Memory B cell (primary cell): ENCODE measurements at places on chromosomes 5 and 9.

DNA sequence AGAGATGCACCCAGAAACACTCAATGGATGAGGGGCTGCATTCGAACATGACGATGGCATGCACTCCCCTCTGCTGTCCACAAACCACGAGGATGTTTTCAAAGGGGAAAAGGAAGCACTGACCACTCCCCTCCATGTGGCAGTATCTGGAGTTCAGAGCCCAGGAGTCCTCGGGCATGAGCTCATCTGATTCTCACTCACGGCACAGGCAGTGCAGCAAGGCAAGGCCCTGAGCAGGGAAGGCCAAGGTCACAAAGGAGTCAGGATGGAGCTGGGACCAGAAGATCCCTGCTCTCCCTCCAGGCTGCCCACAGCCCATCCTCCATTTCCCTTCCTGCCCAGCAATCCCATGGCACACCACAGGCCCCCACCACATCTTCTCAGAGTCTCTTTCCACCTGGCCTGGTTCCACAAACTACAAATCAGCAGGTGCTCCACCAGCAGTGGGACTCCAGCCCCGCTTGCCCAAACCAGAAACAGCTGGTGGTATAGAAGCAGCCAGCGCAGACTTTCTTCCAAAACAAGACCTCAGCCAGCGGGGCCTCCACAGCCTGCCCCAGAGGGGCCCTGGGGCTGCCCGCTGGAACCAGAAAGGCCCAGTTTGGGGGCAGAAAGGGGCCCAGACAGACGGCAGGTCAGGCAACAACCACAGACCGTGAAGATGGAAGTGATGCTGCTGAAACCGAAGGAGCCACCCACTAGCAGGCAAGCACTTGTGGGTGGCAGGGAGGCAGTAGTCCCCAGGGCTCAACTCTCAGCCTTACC lies 12.2 kb downstream of the TNIP1 start:
- DNase-seq: peak; percentile 30

DNA sequence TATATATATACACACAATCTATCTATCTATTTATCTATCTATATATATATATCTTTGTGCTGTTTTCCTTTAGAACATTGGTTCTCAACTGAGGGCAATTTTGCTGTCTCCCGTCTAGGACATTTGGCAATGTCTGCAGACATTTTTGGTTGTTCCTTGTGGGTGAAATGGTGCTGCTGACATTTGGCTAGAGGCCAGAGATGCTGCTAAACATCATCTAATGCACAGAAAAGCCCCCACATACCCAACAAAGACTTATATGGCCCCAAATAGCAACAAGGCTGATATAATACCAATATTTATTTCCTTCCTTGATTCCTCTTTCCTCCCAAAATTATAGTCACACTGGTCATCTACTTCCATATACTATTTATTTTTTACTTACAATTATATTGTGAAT lies 197.5 kb downstream of the TRPM3 start:
- DNase-seq: no peak

GRCh38 chr5:56984445-56984844 lies 32.5 kb upstream of the MIER3 start:
- no peak for DNase-seq

- no peak for DNase-seq
These were observed 197.3 kb upstream of the ANKRD55 start for GRCh38 chr5:56430422-56430821.

DNA sequence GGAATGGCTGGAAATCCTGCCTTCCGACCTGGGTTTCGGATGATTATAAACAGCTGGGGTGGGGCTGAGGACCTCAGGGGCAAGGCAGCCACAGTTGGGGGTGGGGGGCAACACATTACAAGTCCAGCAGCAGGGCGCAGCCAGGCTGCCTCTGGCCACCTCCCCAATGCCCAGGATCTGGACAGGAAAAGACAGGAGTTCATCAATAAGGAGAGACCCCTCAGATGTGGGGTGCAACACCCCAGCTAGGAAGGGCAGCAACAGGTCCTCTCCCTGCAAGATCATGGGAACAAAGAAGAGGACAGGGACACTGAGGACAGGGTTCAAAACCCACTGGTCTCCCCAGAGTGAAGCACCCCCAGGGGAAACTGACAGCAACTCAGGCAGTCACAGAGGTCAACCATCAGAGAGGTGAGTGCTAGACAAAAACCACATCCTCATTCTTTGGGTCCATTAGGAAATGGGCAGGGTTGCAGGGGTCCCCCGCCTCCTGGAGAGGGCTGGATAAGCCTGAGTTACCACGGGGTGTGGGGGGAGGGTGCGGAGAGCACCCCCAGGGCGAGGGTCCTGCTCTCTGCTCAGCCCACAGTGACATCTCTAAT lies 33.5 kb downstream of the SEMA4D start:
- no peak for DNase-seq

GRCh38 chr9:93105620-93106019 lies 9.6 kb downstream of the CARD19 start:
- DNase-seq: no peak

DNA sequence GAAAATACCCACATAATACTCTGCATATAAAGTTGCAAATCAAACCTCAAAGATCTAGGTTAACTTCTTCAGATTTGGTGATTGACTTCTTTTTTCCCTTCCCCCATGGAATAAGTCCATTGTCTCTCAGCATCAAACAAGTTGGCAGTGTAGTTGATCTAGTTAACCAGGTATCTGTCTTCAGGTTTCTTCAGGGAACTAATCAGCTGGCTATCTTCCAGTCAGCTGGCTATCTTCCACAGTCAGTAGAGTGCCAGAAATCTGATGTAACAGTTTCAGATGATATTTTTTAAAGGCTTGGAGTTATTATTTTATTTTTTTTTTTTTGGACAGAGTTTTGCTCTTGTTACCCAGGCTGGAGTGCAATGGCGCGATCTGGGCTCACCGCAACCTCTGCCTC lies 16.8 kb downstream of the TNFSF15 start:
- DNase-seq: no peak

- no peak for DNase-seq
These were observed 114.6 kb upstream of the LRRTM2 start for GRCh38 chr5:138989720-138990119.

DNA sequence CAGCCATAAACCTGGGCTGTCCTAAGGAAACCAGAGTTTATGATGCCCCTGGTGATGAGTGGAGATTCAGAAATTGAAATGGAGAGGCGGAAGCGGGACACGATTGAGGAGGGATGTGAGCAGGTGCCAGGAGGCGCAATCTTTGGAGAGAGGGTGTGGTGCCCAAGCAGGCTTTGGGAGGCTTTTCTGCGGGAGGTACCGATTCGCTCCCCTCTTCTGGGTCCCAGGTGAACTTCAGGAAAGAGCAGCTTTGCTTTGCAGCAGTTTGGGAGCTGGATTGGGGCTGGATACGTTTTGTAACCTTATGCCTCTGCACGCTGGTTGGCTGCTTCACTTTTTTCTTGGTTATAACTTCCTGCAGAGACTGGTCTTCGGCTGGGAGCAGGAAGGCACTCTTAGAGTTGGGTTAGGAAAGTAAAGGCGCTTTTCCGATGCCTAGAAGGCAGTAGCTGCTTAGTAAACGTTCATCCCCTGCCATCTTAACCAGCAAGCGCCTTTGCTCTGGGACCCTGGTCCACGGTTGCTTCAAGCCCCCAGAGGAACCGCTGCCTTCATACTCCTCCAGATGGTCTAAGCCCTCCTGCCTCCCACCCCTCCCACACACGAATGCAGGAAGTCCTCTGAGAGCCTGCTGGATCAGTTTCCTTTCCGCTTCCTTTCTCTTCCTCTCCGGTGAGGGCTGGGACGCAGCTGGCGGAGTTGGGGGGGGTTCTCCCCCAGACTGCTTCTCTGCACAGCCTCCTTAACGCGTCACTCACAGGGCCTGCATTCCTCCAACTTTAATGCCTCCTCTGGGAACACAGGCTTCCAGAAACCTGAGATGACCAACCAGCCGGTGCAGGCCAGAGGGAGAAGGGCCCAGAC lies 15.2 kb upstream of the NEK6 start:
- DNase-seq: no peak

DNA sequence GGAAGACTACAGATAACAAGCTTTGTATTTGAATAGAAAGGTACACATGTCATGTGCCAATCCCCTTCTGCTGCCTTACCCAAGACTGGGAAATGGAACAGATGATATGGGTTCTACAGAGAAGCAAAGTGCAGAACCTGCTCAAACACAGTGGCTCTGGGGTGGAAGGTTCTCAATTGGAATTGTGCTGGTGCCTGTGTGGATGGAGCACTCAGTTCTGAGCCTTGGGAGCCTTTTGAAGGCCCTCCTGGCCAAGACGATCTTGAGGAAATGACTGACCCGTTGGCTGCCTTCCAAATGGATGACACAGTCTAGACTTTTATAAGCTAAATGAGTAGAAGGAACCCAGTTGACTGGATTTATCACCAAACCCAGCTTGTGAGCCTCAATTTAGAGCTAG lies 4.2 kb upstream of the PRSS3 start:
- no peak for DNase-seq

- no peak for DNase-seq
These were observed 52.9 kb downstream of the GDNF start for GRCh38 chr5:37786862-37787519.

- no peak for DNase-seq
These were observed 250.4 kb downstream of the EBF1 start for GRCh38 chr5:158849219-158849791.

DNA sequence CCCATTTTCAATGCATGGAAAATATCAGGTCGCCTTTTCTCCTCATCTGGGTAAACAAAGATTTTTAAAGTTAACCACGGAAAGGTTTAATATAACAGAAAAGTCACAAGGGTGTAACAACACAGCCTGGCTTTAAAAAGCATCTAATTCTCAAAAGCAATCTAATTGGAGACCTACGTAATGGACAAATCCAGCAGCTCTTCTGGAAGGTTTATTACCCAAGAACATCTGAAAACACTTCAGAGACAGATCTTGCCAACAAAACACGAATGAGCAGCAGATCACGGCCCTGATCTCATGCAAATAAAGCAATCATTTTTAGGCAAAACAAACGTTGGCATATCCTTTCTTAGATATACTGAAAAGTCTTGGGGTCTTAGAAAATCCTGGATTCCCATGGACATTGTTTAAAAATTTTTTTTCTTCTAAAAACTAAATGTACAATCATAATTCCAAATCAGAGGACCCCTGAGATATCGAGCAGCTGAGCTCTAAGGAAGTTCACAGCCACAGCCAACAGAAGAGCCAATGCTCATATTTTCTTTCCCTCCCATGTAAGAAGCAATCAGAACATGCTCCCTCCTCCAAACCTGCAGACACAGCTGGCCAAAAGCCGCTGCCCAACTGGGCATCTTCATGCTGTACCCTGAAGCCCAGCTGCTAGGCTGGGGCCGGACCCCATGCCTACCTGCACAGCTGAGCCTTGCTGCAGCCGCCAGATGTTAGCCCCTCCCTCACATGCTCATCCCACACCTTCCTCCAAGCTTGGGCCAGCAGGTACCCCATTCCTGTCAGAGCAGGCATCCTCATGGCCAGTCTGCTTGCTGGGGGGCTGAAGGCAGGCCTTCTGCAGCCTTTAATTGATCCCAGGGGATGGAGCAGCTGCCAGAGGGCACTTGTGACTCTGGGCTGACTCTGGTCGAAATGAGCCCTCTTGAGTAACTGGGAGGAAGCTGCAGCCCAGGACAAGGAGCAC lies 11.2 kb downstream of the ANKS6 start:
- no peak for DNase-seq

DNA sequence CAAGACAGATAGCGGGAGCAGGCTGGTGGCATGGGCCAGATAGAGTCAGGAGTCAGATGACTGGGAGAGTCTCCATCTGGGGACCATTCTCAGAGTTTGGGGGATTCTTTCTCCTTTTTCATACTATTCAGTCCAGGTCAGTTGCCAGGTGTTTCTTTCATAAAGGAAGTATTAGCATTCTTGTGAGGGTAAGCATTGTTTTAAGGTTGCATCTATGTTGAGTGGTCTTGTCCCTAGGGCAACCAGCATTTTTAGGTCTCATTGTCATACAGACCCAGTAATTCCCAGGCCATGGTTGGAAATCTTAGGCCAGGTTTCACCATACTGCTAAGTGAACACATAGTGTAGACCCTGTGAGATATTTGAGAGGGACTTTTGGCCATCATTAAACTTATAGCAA lies 122.3 kb upstream of the POC5 start:
- no peak for DNase-seq
